Stimulated activated naive CD4-positive, alpha-beta T cell treated with Interleukin-2 at 50 U/mL for 16 hours (primary cell): ENCODE measurements at places on chromosomes 1 and 21.

DNA sequence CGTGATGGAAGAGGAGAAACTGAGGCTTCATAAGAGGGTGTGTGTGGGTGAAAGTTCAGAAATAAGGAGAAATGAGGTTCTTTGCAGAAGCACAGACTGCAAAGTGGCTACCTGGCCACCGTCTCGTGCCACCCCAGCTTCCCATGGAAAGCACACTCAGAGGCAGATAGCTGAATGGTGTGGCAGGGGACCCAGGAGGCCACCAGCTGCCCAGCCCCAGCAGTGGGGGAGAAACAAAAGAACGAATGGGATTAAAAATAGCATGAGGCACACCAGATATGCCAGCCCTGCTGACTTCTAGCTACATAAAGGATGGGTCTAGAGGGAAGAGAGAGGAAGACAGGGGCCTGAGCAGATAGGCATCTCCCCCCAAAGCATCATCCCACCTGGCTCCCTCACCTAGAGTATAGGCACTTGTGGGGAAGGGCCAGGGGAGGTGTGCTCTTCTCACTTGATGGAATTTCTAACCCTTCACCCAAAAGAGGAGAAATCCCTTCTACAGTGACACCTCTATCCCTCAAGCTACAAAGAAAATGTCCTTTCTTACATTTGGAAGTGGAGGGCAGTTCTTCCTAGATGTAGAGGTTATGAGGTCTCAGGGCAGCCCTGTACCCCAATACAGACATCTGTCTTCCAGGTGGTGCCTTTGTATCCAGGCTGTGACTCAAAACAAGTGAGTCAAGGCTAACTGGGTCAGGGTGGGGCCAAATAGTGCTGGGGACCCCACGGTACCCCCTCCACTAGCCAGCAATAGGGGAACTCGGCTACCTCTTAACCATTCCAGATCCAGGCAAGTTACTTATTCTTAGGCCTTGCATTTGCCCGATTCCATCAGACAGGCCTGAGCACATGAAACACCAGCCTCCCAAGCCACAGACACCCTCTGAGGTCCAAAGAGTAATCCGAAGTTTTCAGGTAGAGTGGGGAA lies 3.5 kb downstream of the HDGF start:
- DNase-seq: no peak

DNA sequence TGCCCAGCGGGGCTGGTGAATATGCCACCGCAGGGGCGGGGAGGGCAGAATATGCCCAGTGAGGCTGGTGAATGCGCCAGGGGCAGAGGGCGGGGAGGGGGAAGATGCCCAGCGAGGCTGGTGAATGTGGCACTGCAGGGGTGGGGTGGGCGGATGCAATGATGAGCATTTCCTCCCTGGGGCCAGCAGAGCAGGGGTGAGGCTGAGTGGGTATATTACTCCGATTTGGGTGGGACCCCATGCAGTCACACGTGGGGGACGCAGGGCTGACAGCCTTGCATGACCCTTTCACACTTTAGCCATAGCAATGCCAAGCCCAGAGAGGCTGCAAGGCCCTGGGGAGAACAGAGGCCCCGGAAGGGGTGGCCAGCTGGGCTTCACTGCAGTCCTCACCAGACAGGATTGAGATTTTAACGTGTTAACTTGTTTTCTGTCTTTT lies 9.3 kb upstream of the SLX9 start:
- peak; percentile 53 for DNase-seq

- no peak for DNase-seq
These were observed 71.0 kb upstream of the ANGPTL1 start for GRCh38 chr1:178941849-178942248.

GRCh38 chr1:236058141-236058934 lies 6.6 kb downstream of the NID1 start:
- DNase-seq: no peak

GRCh38 chr1:151729157-151729965 lies 8.0 kb downstream of the RIIAD1 start:
- DNase-seq: no peak

DNA sequence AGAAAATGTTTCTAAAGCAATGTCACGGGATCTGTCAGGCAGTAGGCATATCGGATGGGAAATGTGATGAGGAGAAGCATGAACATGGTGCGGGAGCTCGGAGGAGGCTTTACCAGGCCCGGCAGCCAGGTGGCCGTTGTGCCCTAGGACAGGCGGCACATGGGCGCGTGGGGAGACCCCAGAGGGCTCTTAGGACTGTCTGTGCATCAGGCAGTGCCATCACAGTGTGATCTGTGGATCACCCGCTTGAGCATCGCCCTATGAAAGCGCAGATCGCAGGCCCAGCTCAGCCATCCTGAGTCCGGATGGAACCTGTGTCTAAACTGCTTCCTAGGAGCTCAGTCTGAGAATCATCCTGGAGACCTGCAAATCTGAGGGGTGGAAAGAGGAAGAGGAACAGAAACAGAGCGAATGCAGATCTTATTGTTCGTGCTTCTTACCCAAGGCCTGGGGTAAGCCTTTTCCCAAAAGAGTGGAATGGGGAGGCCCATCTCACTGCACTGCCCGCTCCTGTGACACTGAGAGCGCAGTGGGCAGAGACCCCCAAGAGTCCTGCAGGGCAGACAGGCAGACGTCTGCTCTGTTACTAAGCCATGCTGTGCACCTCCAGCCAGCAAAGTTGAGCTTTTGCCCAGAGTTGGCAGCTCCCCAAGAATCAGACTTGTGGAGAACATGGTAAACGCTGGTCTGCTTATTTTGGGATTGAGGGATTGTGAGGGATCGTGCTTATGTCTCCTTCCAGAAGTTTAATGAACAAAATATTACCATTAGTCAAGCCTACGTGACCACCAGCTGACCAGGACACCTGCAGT lies 251.0 kb downstream of the RHOU start:
- DNase-seq: no peak

DNA sequence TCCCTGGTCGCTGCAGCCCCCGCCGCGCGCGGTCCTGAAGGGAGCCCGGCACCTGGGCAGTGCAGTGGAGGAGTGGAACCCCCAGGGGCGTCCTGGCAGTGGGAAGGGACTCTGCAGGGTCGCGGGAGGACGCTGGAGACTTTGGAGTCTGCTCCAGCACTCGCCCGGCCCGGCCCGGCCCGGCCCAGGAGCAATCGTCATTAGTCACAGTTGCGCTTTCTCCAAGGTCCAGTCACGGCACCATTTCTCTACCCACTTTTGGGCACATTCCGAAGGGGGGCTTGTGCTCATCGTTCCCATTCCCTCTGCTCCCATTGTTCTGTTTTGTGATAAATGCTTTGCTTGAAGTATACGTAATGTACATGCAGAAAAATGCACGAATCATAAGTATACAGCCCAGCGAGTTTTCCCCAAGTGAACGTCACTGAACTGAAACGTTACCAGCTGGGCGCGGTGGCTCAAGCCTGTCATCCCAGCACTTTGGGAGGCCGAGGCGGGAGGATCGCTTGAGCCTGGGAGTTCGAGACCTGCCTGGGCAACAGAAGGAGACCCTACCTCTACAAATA lies 999 bp downstream of the THAP3 start:
- peak; percentile 6 for DNase-seq

GRCh38 chr1:88169939-88170338 lies 514.1 kb upstream of the PKN2 start:
- no peak for DNase-seq

DNA sequence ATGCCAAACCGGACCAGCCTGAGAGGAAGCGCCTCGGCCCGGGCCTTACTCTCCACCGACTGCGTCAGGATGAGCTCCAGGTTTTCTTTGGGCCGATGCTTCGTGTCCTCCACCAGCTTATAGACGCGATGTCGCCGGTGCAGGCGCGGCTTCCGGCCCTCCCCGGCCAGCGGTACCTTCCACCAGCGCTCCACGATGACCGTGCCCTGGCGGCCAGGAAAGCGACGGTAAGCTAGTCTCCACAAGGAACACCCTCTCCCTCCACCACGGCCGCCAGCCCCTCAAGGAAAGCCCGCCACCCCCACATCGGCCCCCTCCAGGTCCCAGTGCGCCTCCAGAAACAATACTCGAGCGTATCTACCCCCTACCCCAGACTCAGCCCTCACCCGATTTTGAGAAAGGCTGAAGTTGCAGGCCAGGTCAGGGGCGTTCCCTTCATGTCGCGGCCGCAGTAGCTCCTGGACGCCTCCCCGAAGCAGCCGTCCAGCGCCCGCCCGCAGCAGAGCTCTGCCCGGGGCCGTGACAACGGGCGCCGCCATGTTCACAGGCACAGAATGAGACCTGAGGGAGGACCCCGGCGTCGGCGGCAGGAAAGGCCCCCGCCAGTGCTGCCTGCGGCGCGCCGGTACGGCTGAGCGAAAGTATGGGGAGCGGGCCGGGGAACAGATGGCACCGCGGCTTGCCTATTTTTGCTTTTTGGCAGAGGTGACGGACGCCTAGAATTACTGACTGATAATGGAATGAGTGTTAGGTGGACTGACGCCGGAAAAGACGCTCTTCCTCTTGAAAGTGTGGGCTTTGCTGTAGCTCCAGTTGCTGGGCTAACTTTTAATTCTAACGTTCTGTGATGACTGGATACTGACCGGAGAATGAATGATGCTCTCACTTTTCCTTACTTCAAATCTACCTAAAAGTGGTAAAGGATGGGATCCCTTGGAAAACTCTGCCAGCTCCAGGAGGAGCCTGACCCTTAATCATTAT lies at the start of gene MRPL9:
Gene MRPL9, minus strand, starts transcription at position 556 of the 981 bp plus-strand sequence. Its CDS starts 17 bp downstream, at position 539.
- DNase-seq: peak; percentile 81

- DNase-seq: no peak
These were observed 510.1 kb downstream of the PLA2G4A start for GRCh38 chr1:187338762-187339412.
